ELR (cell line): ENCODE measurements at places on chromosomes 6 and 20.

GRCh38 chr6:33278392-33278741 lies 1.4 kb downstream of the B3GALT4 start:
- DNase-seq, result no peak

DNA sequence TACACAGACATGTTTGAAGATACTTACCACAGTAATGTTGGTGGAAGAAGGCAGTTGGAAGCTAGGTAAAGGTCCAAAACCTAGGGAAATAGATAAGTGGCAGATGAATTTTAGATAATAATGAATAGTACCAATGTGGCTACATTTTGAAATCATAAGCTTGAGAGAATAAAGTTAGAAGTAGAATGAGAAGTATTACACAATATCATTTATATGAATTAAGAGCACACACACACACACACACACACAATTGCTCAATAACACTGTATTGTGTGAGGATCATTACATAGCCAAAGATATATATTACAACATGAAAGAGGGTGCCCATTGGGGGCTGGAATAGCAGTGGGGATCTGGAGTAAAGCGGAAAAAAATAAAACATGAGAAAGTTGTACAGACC lies 149.0 kb upstream of the EYA4 start:
- no peak for DNase-seq

DNA sequence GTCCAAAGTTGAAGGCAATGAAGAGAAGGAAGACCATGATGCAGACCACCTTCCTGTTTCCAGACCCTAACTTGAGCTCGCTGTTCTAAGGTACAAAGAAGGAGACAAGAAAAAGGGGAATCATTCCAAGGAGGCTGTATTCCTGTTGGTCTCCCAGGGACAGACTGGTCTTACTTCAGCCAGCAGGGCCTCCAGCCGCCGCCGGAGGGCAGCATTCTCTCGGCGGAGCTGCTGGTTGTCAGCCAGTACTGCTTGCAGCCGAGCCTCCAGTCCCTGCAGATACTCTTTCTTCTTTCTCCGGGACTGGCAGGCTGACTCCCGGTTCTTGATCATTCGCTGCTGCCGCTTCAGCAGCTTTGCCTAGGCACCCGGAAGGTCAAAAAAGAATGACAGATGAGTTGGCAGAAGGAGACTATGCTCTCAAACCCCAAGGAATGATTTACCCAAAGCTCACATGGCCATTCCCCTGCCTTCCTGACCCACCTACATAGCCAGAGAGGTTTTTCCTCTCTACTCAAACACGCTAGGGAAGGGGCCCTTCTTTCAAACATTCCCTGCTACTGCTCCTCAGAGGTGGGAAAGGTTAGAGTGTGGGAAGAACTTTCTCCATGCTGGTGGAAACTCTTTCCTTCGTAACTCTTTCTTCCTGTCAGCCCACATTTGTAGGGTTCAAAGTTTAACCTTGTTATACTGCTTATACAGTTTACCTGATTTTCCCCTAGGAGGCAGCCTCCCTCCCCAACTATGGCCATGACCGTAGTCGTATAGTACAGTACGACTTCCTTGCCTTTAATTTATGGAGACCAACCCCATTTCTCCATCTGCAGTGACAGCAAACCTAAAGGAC lies 9.0 kb downstream of the ATF6B start:
- DNase-seq, result peak; percentile 88

DNA sequence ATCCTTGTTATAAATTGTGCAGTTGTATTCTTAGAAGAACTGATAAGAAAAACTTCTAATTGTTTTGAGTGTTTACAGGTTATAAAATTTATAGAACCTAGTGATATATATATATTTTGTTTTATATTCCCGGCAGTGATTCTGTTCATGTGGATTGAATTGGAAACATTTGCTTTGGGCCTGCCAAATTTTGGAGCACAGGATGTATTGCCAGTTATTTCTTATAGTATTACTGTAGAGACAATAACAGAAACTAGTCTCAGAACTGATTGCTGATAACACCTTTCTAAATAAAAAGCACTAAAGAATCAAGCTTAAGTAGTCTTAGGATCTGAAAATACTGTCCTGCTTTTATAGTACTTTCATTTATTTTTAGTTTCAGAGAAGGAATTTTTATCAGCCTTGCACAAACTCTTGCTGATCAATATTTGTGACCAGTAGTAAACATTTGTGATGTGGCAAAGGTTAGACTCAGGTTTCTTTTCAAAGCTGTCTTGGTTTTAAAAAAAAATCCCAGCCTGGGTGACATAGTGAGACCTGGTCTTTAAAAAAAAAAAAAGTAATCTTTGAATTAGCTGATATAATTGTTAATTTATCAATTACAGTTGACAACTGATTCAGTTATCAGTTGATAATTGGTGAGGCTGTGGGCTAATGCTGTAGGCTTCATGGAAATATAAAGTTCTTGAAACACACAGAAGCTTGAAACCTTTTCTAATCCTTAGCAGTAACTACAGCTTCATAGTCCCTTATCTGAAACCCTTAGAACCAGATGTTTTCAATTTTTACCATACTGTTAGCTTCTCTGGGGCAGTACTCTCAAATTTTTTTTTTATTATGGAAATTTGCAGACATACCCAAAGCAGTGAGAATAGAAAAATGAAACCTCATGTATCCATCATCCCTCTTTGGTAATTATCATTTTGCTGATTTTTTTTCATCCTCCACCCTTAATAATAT lies 42.4 kb downstream of the RNGTT start:
- DNase-seq, result no peak

GRCh38 chr6:118899948-118900347 lies 6.0 kb downstream of the ASF1A start:
- DNase-seq, result no peak

- DNase-seq, result no peak
These were observed 20.4 kb downstream of the FGD2 start for GRCh38 chr6:37025621-37026466.

DNA sequence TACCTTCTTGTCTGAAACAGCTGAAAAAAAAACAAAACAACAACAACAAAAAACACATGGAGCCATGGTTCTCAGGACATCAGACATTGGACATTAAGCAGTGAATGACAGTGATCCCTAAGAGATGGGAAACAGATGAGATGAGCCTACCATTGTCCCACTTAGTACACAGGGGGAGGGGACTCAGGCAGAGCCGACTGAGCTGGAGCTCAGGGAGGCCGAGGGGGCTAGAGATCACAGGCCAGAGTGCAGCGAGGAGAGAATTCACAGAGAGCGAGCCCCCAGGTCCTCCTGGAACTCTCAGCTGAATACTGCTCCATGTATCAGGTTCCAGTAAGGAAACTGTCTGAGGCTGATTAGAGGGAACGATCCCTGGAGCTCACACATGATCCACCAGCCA lies 134.6 kb downstream of the GRM4 start:
- DNase-seq, result no peak

DNA sequence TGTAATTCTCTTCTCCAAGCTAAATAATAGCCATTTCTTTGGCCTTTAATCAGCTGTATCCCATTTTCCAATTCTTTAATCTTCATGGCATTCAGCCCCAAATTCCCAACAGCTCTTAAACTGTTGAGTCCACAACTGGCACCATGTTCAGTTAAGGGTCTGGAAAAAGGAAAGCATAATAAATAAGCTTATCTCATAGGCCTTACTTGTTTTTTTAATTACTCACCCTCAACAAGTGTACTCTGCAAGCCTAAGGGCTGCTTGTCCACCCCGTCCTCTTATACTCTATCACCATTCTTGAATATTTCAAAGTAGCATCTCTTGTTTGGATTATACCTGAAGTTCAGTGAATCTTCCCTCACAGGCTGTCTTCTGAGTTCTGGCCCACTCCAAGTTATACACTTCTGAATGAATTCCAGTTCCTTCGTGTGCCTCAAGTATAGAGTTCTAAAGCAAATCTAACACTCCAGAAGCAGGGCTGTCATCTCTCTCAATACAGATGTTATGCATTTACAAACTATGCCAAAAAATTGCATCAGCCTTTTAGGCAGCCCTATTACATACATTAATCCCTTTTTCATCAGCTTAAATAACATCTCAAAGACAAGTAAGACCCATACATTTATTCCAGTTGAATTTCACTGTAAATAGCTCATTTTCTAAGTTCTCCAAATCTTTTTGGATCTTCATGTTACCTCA lies 98.7 kb downstream of the COL21A1 start:
- no peak for DNase-seq

GRCh38 chr20:50354721-50355589 lies 155.2 kb upstream of the PTPN1 start:
- no peak for DNase-seq

- DNase-seq, result no peak
These were observed 57.4 kb downstream of the PRL start for GRCh38 chr6:22239261-22239921.

DNA sequence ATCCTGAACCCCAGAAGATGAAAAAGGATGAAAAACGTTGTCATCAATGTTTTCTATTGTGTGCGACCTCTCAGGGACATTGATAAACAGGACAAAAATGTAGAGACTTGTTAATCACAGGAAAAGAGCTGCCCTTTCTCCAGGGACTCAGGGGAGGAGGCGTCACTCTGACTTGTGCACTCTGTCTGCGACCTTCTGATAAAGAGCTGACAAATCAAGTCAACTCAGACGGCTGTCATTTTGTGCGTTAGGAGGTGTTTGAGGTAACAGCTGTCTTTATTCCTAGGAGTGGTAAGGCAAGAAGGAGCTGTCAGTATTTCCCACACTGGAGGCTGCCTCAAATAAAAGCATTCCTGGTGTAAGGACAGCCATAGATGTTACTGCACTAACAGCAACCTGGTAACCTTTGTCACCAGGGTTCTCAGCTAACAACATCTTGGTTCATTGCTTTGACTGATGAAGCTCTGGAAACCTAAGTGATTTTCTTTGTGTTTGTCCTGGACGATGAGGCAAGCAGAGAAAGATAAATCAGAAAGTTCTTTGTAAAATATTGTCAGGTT lies 38.6 kb upstream of the NXT1 start:
- no peak for DNase-seq

DNA sequence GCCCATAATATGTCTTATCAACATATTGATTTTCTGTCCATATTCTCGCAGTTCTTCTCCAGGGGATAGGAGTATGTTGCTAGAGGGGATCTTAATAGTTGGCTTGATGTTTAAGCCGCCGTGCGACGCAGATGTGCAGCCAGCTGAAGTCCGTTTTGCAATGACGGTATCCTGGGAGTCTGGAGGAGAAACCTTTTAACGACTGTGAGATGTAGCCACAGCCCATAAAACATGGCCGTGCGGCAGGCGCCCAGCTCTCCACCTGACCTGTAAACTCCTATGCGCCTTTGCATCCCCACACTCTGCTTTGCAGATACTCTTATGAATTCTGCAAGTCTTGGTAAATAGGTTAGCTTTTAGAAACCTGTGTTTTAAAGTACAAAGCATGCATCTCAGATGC lies 36.9 kb downstream of the BMP6 start:
- DNase-seq, result no peak

GRCh38 chr6:150848400-150848799 lies 17.1 kb upstream of the MTHFD1L start:
- DNase-seq, result no peak

- no peak for DNase-seq
These were observed 4.8 kb upstream of the BAK1 start for GRCh38 chr6:33584700-33585402.

GRCh38 chr20:63903796-63904561 lies 9.1 kb downstream of the DNAJC5 start:
- DNase-seq, result no peak

- DNase-seq, result peak; percentile 42
These were observed 3.0 kb upstream of the NCOA7 start for GRCh38 chr6:125787791-125788190.

GRCh38 chr6:150894191-150894744 lies 28.8 kb downstream of the MTHFD1L start:
- DNase-seq, result no peak

GRCh38 chr6:5274231-5274630 lies 12.9 kb downstream of the FARS2 start:
- peak; percentile 11 for DNase-seq

DNA sequence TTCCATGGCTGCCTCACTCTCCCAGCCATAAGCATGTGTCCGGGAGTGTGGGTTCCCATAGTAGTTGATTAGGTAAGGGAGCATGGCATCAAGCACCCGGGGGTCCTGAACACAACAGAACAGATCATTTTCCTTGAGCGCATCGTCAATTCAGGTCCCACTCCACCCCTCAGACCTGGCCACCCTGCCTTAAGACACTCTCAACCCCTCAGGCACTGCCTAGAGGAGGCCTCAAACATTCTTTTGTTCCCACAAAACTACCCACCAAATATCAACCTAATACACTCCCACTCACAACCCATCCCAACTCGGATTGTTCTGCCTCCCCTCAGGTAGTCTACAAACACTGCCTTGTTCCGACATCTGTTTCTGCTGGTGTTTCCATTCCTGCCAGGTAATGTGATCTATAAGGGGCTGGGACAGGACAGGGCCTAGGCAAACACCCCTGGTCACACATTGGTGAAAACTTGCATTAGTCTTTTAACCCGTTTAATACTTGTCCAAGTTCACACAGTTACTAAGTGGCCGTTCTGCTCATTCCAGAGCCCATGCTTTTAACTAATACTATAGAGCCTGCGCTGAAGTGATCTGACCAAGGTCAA lies 1.4 kb downstream of the NFS1 start:
- DNase-seq, result no peak

- no peak for DNase-seq
These were observed 71.4 kb downstream of the GJA10 start for GRCh38 chr6:89965441-89966227.

DNA sequence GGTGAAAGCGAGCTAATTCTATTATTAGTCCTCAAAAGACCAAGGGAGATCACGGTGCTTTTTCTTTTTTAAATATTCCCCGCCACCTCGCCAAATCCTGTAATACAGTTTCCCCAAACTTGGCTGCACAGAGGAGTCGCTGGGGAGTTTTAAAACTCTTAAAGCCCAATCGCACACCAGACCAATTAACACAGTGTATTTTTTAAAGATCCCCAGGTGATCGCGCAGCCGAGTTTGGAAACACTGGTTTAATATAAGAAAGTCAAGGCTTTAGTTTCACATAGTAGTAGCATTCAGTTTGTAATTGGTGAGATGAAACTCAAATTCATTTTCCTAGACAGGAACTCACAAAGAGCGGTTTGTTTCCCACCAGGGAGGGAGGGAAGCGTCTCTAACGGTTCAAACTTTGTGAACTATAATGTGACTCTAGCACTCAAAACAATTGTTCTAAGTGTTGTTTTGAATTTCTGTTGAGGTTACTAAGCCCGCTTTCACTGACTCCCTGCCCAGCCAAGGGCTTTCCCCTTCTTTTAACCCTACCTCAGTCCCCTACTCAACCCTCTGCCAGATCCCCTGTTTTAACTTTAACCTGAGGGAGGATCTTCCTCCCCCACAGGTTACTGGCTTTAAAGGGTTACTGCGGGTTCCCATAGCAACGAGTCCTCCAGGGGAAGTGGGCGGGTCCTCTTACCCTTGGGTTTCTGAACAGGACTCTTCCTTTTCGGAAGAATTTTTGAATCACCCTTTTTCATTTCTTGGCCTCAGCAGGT lies 25.7 kb upstream of the BTBD3 start:
- peak; percentile 89 for DNase-seq

GRCh38 chr6:154986787-154987235 lies 8.3 kb upstream of the TIAM2 start:
- no peak for DNase-seq

DNA sequence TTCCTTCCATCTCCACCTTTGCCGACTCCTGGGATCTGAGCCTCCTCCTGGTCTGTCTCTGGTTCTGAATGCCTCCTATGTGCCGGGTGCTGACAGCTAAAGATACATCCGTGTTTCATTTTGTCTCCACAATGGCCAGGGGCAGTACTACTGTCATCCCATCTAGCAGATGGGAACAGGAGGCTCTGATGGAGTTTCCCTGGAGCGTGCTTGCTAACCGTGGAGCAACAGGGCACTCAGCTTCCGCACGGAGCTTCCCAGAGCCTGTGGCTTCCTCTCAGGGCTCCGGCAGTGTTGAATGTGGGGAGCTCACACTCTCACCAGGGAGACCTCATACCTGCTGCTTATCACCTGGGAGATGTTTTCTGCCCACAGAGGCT lies 11.9 kb upstream of the NPBWR2 start:
- no peak for DNase-seq
